ENCODE measurements at places on chromosomes 13 and 19. TPM values are rescaled to one million over a fixed set of nuclear protein-coding genes. Genes with fewer than 3 reads are reported as not detected.

The ZNF99 gene
- not detected for total RNA-seq

The CYTH2 gene
- total RNA-seq = 96.0 TPM

The CEACAM7 gene
- total RNA-seq = not detected

The ACP7 gene
- 0.27 TPM for total RNA-seq

The ADAMTSL5 gene
- total RNA-seq = 0.53 TPM

The GPC6 gene
- 0.13 TPM for total RNA-seq

Measured in thoracic aorta endothelial cell (primary cell).